Stimulated activated CD4-positive, alpha-beta T cell treated with anti-CD3 and anti-CD28 coated beads, Interleukin-2, amount 100 ng/mL, for 48 hours (primary cell): ENCODE measurements at places on chromosomes 16 and 17.

DNA sequence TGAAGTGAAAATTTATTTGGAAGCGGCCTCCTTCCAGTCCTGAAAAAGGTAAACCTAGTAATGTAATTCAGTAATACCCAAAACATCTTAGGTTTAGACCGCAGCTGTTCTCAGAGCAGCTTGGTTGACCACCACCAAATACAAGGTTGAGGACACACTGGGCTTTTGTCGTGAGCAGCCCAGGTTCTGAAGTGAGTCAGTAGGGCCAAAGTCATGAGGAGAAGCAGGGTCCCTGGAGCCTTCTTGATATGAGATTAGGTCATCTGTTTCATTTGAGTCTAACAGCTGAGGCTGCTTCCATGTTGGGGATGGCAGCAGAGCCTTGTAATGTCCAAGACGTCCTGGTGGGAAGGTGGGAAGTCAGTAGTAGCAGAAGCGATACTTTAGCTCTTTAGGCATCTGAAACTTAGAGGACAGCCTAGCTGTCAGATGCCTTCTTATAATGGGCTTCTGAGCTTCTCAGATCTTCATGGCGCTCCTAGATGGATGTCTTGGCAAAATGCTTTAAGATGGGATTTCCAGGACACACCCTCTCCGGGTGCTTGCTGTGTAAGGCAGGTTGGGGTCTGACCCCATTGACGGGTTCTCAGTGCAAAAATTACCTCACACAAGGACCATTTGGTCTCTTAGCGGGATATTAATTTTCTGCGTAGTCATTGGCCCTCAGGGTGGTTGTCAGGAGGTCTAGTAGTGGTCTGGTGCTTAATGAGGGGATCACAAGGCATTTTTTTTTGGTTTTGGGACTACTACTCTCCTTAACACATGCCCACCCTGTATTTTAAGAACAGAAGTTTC, 2.4 kb downstream of the ALKBH5 start:
- no peak for DNase-seq

DNA sequence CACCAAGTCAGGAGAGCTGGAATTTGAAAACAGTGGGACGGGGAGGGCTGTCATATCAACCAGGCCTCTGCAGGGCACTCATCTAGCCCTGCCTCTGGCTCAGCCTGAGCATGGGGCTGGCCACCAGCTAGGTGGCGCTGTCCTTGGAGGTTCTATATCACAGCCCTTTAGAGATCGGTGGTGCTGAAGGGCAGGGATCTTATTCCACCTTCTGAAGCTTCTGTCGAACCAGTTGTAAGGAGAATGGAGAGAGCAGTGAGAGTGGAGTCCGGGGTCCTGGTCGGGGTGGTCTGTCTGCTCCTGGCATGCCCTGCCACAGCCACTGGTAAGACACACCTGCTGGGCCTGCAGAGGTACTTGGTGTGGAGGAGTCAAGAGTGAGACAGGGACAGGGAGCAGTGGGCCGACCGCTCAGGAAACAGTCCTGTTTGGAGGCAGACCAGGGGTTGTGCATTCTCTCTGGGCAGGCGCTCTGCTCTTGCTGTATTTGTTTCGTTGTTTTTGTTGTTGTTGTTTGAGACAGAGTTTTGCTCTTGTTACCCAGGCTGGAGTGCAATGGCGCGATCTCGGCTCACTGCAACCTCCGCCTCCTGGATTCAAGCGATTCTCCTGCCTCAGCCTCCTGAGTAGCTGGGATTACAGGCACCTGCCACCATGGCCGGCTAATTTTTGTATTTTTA, at the start of gene CES3:
Gene CES3, plus strand, starts transcription at position 202 of the 680 bp plus-strand sequence. Its CDS starts 42 bp downstream, at position 244.
- peak; percentile 70 for DNase-seq

- DNase-seq = no peak
These were observed 112.5 kb upstream of the CHMP6 start for GRCh38 chr17:80878876-80879722.

- DNase-seq = no peak
These were observed 56.9 kb upstream of the LGALS9 start for GRCh38 chr17:27573971-27574525.

- DNase-seq = no peak
These were observed 14.5 kb downstream of the GRB2 start for GRCh38 chr17:75390982-75391381.

DNA sequence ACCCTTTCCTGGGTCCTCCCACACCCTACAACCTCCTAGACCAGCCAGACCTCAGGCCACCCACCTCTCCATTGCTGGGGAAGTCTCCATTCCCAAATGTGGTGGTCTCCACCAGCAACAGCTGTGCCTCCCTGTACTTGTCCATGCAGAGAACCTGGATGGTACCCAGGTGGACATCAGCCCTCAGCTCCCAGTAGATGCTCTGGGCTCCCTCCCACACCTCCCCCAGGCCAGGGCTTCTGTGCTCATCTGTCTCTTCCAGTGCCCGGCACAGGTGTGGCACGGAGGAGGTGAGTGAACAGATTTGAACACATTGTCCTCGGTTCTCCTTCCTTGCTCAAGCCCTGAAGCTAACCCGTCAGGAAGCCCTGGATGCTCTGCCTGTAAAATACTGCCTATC, 34.6 kb downstream of the LGALS9 start:
- no peak for DNase-seq

DNA sequence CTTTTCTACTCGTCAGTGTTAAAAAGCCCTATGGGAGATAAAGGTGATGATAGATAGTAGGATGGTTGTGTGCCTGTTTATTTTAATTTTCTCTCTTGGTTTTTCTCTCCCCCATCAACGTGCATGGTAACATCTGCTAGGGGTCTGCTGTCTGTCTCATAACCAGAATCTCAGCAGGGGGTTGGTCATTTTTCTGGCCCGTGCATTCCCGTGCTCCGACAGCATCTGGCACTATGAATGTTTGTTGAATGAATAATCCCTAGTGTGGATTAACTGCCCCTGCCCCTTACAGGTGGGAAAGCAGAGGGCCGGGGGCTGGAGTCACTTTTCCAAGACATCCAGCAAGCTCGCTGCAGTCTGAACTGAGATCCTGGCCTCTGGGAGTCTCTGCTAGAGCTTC, 6.3 kb downstream of the CA5A start:
- no peak for DNase-seq

- no peak for DNase-seq
These were observed 7.8 kb downstream of the ATP2A3 start for GRCh38 chr17:3956327-3956957.

DNA sequence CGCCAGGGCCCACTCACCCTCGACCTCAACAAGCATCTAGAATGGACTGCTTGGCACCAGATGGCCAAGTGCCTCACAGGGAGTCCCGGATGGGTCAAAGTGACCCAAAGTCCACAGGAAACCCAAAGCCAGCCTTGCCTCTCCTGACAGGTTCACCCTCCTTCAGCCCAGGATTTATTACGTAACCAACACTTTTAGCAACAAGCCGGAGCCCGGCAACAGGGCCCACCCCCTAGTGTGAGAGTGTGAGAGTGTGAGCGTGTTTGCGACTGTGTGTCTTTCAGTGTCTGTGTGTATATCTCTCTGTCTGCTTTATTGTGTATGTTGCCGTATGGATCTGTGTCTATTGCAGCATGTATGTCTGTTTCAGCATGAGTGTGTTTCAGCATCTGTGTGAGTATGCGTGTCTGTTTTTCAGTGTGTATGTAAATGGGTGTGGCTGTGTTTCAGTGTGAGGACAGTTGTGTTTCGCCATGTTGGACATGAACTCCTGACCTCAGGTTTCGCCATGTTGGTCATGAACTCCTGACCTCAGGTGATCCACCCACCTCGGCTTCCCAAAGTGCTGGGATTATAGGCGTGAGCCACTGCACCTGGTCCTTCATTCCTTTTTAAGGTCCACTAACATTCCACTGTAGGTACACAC, 13.7 kb upstream of the PEMT start:
- DNase-seq = no peak

DNA sequence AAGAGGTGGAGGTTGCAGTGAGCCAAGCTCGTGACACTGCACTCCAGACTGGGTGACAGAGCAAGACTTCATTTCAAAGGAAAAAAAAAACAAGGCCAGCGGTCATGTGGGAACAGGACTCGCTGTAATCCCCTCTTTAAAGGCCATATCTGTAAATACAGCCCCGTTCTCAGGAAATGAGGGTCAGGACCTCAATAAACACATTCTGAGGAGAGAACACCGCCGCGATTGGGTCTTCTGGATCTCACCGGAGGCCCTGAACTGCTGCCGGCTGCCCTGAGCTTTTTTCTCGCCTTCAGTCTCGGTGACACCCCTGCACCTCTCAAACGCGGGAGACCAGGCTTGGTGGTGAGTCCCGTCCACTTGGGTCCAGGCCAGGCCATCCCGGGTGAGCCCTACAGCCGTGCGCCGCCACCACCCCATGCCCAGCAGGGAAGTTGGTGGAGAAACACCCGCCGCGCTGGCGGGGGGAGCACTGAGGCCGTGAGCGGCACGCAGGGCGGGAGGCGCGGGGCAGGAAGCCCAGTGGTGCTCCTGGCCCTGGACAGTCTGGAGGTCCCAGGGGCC, 28.4 kb downstream of the SLC25A10 start:
- DNase-seq = no peak

DNA sequence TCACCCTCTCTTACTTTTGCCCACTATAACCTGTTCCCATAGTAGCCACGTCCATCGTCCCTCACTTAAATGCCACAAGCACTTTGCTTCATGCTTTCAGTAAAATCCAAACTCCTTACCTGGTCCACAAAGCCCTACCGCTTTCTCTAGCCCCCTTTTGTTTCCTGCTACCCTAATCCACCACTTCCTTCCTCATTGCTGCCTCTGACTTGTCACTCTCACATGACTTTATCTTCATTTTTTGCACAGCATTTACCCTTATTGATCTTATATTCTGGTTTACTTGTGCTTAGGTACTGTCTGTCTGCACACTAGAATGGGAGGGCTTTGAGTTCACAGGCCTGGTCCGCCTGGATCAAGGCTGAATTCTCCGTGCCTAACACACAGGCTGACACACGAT, 340.0 kb downstream of the XYLT1 start:
- no peak for DNase-seq

- DNase-seq = peak; percentile 97
These were observed 10.6 kb upstream of the ZNF213 start for GRCh38 chr16:3123986-3124886.

DNA sequence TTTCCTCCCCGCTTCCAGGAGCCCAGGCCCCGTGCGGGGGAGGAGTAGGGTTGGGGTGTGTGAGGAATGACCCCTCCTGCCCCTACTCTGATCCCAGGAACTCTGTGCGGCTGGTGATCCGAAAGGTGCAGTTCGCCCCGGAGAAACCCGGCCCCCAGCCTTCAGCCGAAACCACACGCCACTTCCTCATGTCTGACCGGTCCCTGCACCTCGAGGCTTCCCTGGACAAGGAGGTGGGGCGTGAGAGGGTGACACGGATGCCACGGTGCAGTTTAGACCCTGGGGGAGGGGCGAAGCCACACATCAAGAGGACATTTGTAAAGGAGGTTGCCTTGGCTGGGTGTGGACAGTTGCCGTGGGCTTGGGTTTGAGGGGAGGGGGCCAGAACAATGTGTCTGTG, 7.4 kb downstream of the ARRB2 start:
- no peak for DNase-seq

DNA sequence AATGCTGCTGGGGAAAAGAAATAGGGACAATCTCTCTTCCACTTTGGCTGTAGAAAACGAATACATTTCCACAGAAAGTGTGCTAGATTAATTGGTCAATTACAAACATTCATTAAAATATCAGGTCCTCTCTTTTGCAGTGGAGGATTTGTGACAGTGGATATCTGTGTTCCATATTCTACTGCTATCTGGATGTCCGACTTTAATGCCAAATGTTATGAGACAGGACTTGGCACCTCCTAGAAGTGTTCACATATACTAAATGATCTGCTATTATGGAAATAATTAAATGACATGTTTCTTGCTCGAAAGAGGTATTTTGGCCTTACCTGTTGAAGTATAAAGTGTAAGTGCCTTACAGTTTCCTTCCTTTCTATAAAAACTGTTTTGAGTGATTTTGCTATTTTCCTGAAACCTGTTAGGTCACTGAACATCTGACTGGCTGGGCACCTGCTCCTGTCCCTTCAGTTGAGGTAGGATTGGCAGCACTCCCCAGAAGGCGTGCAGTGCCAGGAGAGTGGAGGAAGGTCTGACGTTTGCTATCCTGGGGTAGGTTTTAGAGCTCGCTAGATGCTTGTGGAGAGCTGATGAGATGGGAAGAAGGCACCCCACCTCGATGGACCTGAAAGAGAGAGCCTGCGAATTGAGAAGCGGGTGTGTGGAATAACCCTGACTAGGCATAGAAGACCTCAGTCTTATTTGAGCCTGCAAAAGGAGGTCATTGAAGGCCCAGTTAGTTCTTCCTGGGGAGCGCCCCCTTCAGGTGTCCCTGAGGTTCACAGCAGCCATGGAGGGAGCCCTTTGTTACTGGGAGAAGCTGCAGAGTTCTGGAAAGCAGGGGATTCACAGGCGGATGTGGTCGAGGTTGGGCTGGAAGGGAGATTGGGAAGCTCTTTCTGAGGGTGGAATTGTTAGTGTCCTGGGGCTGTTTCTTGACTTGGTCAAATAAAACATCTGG, 159.4 kb upstream of the ZNF267 start:
- no peak for DNase-seq

GRCh38 chr16:17748044-17748719, 277.4 kb upstream of the XYLT1 start:
- no peak for DNase-seq

DNA sequence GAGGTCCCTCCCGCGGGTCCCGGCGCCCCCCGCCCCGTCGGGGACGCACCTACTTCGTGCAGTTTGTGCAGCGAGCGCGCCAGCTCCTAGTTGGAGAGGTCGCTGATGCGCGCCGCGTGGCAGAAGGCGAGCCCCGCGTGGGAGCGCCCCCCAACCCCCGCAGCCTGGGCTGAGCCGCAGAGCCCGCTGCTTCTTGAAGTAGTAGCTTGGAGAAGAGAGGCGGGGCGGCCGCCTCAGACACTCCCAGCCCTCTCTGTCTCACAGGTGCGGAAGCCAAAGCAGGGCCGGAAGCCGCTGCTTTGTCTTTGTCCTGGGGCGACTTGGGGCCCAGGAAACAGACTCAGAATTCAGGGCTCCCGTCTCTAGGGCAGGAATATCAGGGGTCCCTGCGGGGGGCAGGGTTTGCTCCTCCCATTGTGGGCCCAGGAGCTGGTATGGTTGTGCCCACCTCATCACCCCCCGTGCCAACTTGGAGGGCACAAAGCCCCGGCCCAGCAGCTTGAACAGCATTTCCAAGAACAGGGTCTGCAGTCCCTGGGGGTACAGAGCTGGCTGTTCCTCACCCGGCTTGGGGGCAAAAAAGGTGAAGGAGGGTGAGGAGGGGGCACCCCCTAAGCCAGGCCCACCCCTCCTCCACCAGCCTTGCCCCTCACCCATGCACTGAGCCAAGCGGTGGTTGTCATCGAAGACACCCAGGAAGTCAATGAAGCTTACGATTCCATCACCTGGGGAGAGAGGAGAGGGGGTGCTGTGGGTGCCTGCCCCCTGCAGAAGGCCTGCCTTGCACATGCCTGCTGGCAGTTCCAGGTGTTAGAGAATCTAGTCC, 13.5 kb downstream of the SPATA32 start:
- DNase-seq = peak; percentile 43

DNA sequence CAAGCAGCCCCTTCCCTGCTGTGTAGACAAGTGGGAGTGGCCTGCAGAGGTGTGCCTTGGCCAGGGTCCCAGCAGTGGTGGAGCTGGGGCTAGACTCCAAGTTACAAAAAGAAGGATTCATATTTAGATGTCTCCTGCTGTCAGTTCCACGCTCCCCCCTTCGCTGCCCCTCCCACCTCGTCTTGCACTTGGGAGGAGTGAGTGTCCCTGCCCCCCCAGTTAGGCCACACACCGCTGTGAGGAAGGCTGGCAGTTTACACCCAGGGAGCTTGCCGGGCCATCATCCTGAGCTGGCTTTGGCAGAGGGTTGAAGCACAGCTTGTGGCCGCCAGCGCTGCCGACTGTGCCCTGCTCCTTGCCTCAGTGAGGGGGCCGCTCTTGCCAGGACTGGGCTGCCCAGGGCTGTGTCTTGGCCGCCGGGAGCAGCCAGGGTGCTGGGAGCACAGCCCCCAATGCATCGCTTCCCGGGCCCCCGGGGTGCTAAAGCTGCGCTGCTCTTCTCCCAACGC, 44.3 kb downstream of the ELAC2 start:
- DNase-seq = no peak
